SJSA1 (cell line): ENCODE measurements at places on chromosomes 1 and 21. TPM values are rescaled to one million over a fixed set of nuclear protein-coding genes. Genes with fewer than 3 reads are reported as not detected.

DNA sequence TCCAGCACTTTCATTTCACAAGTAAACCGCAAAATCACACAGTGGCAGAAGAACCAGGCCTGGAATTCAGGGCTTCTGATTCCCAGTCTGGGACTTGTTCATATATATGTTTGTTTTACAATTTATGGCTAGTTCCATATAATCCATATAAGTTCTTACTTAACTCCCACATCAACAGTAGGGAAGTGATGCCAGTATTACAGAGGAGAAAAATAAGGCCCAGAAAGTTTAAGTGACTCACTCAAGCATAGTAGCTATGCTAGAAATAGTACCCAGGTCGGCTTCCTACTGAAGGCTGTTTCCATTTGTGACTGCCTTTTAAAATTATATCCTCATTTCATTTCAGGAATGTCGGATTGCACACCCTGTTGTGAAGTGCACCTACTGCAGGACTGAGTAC, 1.4 kb downstream of the FAM76A start:
- no peak for DNase-seq

- no peak for DNase-seq
These were observed 289.9 kb downstream of the DPYD start for GRCh38 chr1:97630948-97631347.

DNA sequence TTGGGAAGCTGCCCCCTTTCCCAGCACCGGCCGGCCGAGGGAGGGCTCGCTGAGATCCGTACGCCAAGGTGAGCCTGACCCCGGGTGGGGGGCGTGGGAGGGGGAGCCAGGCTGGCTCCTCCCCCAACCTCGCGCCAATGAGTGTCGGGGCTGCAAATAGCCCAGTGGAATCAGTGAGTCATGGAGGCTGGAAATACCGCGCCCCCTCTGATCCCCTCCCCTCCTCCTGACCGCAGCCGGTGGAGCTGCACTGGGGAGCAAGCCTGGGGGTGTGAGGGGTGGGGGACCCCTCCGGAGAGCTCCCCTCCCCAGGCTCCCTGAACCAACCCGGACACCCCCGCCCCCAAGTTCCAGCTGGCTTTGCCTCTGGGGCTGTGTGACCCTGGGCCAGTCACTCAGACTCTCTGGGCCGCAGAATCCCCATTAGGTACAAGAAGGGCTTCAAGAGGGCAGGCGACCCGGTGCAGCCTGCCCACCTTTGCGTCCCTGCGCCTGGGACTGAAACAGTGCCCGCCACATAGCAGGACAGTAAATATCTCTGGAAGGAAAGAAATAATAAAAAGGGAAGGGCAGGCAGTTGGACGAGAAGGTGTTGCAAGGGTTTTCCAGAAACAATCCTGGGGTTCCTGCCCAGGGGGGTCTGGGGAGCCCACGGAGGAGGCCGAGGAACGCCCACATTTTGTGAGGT, 4.5 kb downstream of the HSPB7 start:
- DNase-seq, result peak; percentile 75

DNA sequence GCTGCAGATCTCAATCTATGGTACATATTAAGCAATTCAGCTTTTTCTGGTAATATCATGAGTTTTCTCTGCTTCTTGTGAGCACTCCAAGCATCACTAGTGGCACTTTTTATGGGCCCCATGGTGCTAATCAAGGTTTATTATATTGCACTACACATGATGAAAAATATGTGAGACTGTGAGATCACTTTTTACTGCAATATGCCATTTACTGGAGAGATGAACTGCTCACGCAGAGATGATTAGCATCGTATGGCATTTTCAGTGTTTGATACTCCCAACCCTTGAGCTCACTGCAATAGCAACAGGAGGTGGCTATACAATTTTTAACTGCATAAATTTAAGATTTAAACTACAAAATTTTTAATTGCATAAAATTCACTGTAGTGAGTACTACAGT, 8.7 kb upstream of the KCNK1 start:
- no peak for DNase-seq

GRCh38 chr1:115797486-115797885, 29.0 kb upstream of the CASQ2 start:
- no peak for DNase-seq

DNA sequence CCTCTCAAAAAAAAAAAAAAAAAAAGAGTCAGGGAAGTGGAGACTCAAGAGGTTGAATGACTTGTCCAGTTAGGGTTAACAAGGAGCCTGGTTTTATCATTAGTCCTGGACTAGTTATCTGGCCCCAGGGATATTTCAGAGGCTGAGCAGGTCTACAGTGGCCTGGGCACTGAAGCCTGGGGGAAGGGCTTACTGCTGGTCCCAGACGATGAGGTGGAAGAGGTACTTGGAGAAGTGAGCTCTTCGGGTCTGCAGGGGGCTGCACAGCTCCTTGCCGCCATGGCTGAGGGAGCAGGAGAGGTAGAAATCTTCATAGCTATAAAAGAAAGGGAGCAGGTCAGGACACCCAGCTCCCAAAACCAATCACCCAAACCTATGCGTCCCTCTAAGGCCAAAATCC, 40.1 kb downstream of the PIK3C2B start:
- DNase-seq, result no peak

- DNase-seq, result no peak
These were observed 93.7 kb downstream of the ETS2 start for GRCh38 chr21:38899277-38899947.

- no peak for DNase-seq
These were observed 11.0 kb downstream of the ABCB10 start for GRCh38 chr1:229547542-229547941.

DNA sequence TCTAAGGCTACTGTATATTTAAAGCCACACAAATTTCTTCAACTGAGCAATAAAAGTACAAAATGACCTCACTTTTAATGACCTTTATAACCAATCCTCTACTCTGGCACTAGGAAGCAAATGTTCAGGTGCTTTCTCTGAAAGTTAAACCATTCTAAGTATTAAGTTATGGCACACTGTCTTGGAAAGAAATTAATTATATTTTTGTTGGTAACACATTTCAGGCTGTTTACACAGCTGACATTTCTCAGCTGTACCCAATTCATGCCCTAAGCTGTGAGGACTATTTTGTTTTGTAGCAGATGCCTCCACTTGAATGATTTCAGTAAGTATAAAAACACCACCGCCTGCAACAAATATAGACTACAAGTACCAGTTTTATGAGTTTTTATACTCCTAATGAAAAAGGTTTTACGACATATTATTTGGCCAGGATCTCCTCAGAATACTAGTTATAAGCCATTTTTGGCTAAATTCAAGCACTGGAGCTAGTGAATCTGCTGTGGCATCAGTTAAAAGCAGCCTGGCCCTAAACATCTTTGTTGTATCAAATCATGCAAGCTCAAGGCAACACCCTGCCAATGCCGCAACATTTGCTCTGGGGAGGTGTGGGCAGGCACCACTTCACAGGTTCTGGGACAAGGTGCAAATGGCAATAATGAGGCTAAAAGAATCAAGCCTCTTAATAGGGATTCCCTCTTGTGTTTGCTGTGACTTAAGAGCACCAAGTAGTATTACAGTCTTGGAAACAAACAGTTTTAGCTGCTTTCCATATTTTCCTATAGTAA, 228.4 kb upstream of the DMRTA2 start:
- no peak for DNase-seq

DNA sequence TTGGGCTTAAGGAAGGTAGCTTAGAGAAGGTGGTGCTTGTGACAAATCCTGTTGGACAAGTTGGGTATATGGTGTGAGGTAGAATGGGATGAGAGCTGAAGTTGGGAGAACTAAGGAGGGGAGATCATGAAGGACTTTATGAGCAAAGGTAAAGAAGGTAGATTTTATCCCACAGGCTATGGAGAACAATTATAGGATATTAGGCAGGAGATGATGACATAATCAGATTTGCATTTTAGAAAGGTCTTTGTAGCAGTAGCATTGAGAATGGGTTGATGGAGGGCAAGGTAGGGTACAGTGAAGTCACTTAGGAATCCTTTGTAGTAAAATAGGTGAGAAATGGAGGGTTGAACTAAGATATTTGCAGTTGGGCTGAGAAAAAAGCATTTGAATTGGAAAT, 14.9 kb upstream of the TCHH start:
- DNase-seq, result no peak

GRCh38 chr1:35558374-35559316, 1.0 kb downstream of the NCDN start:
- peak; percentile 36 for DNase-seq

DNA sequence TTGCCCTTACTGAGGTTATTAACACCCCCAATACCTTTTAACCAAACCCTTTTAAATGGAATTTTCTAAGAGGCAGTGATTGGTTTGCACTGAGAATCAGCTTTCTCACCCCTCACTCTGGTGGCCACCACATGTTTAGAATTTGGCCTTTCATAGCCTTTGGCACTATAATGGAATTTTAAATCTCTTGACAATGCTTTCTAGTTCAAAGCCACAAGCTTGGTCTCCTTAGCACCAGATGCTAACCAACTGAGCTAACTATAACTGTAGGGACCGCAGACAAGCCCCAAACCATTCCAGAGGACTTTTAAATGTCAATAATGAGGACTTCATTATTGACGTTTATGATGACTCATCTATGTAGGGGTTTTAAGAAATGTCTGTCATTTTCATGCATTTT, 238.7 kb upstream of the SNX7 start:
- DNase-seq, result no peak

DNA sequence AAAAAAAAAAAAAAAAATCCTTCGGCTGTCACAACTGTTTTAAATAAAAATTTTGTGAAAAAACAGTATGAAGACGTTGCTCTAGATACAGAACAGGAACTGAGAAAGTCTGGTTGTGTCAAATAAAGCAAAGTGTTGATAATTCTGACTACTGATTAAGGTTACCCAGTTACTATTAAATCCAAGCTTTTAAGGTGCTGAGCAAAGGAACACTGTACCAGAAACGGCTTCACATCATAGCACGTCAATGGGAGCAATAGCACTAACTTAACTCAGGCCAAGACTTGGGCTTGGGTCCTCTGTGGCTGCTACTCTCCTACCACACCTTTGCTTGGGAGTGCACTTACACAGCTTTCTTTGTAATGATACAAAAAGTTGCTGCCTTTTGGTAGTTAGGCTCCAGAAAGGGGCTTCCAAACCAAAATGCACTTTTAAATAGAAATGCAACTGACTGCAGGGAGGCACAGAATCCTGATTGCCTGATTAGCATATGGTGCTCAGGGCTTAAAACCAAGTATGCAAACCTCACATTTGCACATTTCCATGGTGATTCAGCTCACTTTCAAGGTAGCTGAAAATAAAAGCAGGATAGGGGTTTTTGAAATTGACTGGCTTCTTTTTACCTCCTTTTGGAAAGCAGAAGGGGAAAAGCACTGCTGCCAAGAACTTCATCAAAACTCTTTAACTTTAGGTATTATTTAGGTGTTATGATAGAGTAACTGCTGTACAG, 6.3 kb downstream of the MCL1 start:
- no peak for DNase-seq

DNA sequence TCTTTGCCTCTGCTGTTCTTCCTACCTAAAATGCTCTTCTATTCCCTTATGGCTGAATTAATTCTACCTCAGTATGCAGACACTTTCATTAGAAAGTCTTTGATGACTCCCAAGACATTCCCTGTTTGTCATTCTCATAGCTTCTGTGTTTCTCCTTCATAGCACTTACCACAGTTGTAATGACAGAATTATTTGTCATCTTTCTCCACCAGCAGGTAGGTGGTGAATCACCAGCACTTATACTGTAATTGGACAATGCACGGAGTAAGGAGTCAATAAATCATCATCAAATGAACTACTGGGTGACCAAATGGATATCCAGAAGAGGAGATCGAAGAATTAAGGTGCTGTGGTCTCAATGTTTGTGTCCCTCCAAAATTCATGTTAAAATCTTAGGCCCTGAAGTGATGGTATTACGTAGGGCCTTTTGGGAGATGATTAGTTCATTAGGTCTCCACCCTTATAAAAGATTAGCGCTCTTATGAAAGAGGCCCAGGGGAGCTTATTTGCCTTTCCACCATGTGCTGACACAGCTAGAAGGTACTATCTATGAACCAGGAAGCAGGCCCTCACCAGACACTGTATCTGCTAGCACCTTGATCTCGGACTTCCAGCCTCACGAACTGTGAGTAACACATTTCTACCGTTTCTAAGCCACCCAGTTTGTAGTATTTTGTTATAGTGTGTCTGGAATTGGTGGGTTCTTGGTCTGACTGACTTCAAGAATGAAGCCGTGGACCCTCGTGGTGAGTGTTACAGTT, 2.4 kb upstream of the CCT8 start:
- DNase-seq, result no peak

- no peak for DNase-seq
These were observed 18.3 kb upstream of the SPRR5 start for GRCh38 chr1:152928671-152929070.

- DNase-seq, result no peak
These were observed 9.8 kb downstream of the ACOT11 start for GRCh38 chr1:54557671-54558355.

DNA sequence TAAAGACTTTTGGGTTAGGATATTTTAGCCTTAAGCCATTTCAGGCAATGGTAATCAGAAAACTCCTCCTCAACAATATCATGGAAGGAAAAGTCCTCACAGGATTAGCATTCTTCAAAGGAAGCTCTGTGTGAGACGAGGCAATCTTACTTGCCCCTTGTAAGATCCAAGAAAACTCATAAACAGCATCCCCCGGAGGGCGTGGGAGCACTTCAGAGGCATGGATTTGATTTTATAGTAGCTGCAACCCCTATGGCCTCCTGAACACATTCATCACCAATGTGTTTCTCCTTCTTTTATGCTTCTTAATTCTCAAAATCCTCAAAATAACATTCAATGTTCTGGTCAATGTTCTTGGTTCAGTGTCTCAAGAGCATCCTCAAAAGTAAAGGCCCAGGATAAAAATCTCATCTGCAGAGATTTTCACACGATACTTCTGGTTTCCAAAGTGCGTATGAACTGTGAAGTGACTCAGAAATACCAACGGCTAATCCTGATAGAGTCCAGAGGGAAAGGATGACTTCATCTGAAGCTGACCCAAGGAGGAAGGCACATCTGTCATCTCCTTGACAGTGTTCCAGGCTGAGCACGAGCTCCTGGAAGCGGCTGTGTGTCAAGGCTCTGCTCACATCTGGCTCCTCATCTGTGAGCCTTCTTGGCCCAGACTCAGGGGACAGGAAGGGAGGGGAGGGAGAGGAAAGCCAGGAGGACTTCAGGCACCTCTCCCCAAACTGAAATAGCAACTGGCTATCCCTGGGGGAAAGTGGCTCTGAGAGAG, 49.3 kb upstream of the PSEN2 start:
- peak; percentile 43 for DNase-seq

DNA sequence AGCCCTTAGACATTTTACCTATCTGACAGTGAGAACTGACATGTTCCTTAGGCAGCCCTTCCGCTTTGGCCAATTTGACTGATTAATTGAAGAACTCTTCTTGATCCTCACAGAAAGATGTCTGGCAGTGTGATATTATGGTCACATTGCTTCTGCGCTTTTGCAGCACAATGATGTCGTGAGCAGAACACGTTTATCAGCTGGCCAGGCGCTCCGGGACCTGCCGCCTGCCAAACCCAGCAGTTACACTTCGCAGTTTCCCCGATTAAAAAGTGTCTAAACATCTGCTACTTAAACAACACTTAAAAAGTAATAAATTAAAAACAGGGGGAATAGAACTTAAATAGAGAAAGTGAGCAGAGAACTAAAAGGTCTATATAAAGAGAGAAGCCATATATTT, 103.5 kb upstream of the ETS2 start:
- DNase-seq, result no peak

The EXO1 gene
- 42.9 and 48.3 TPM in 2 replicates for total RNA-seq

The PCBP3 gene
- total RNA-seq, result 15.2 and 29.4 TPM in 2 replicates

The OR10X1 gene
- not detected in 2 replicates for total RNA-seq

The FAM163A gene
- total RNA-seq, result not detected in 2 replicates

The CD1E gene
- not detected in 2 replicates for total RNA-seq

The RNF207 gene
- total RNA-seq, result 5.4 and 27.3 TPM in 2 replicates

The NHLH1 gene
- 0.11 TPM in 1 of 2 replicates, not detected in the other for total RNA-seq

The SIM2 gene
- total RNA-seq, result 0.11 and 0.16 TPM in 2 replicates
